Regular cardiac myocyte (primary cell): ENCODE measurements at places on chromosomes 6 and 20. TPM values are rescaled to one million over a fixed set of nuclear protein-coding genes. Genes with fewer than 3 reads are reported as not detected.

Gene PPP1R3G
- 1.7 and 8.7 TPM in 2 replicates for total RNA-seq

Gene ZNF322
- total RNA-seq = 11.7 and 18.3 TPM in 2 replicates

Gene CALHM4
- 0.19 and 0.28 TPM in 2 replicates for total RNA-seq

Gene C6orf132
- 0.28 and 1.2 TPM in 2 replicates for total RNA-seq

Gene PTGIS
- 39.9 and 191 TPM in 2 replicates for total RNA-seq

Gene SAMD3
- 26.5 and 28.8 TPM in 2 replicates for total RNA-seq

Gene SAMD10
- 0.38 and 0.56 TPM in 2 replicates for total RNA-seq

Gene ANKRD6
- 2.5 and 10.1 TPM in 2 replicates for total RNA-seq

Gene DNAH8
- total RNA-seq = under 0.01 TPM in 1 of 2 replicates, not detected in the other

Gene PI16
- total RNA-seq = 0.28 and 0.38 TPM in 2 replicates

Gene EPB41L1
- 11.1 and 27.3 TPM in 2 replicates for total RNA-seq

Gene FGD2
- total RNA-seq = not detected in 2 replicates

Gene CCND3
- 11.6 and 32.8 TPM in 2 replicates for total RNA-seq

Gene RIN2
- 35.8 and 71.1 TPM in 2 replicates for total RNA-seq

Gene PROKR2
- not detected in 2 replicates for total RNA-seq

Gene SPATS1
- total RNA-seq = not detected in 2 replicates

Gene OLIG3
- total RNA-seq = not detected in 2 replicates

Gene PDE7B
- total RNA-seq = 60.0 and 71.6 TPM in 2 replicates

Gene PRDM13
- total RNA-seq = not detected in 2 replicates

Gene EBF4
- under 0.01 and 0.56 TPM in 2 replicates for total RNA-seq

Gene HFE
- total RNA-seq = 13.0 and 14.2 TPM in 2 replicates

Gene SALL4
- under 0.01 and 0.28 TPM in 2 replicates for total RNA-seq

Gene SUMO4
- total RNA-seq = 0.58 and 1.1 TPM in 2 replicates

Gene KIAA1755
- total RNA-seq = 2.5 and 3.1 TPM in 2 replicates

Gene SOBP
- total RNA-seq = 4.6 and 11.6 TPM in 2 replicates

Gene PRRT1
- 0.28 TPM in 1 of 2 replicates, not detected in the other for total RNA-seq

Gene LIN28B
- not detected in 2 replicates for total RNA-seq

Gene ASIP
- total RNA-seq = not detected in 2 replicates

Gene FLRT3
- 0.58 and 1.1 TPM in 2 replicates for total RNA-seq

Gene STMND1
- total RNA-seq = not detected in 2 replicates

Gene MDFI
- total RNA-seq = 1.3 and 2.8 TPM in 2 replicates

Gene STX11
- 2.3 and 3.1 TPM in 2 replicates for total RNA-seq

Gene THBD
- 18.0 and 20.3 TPM in 2 replicates for total RNA-seq

Gene DSP
- total RNA-seq = 17.4 and 27.3 TPM in 2 replicates

Gene HLA-DRA
- 0.38 and 1.7 TPM in 2 replicates for total RNA-seq

Gene FAM217A
- total RNA-seq = not detected in 2 replicates

Gene OR2B6
- total RNA-seq = not detected in 2 replicates

Gene TCP11
- total RNA-seq = 0.19 and 0.56 TPM in 2 replicates
